ENCODE measurements at places on chromosomes 6 and 20. TPM values are rescaled to one million over a fixed set of nuclear protein-coding genes. Genes with fewer than 3 reads are reported as not detected.

Gene ULBP3
- total RNA-seq: 43.0 TPM

DNA sequence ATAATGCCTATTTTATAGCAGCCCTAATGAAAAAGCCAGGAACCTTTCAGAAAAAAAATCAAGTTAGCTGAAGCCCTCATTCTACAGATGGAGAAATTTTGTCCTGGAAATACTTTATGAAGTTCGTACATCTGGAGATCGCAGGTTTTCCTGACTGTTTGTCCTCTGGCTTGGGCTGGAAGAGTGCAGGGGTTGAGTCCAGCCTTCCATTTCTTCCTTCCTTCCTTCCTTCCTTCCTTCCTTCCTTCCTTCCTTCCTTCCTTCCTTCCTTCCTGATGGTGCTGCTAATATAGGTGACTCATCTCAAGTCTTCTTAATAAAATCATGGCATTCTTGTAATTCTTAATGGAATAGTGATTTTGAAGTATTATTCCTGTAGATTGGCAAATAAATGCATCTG lies 227.4 kb downstream of the CLVS2 start:
- no peaks in the 10 kb centered on the region for H3K36me3 ChIP-seq
- no peaks in the 10 kb centered on the region for H3K4me1 ChIP-seq
- DNase-seq: no peak
- no peaks in the 10 kb centered on the region for H3K27me3 ChIP-seq
- no peak overlapping the region for H3K27ac ChIP-seq
- no peak overlapping the region for H3K4me3 ChIP-seq

DNA sequence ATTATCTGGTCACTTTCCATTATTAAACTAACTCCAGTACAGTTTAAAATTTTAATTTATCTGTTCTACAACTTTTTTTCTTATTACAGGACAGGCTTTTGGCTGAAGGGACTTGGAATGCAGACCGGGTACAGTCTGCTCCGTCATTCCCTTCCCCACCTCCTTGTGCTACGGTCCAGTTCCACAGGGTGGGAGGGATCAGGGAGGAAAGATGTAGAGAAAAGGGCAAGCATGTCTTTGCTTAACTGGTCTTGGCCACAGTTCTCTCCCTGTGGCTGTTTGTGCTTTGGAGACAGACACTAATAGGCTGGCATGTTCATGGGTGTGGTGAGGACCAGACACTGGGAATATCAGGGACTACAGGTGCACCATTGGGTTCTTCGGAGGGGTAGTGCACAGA lies 12.1 kb upstream of the RGS17 start:
- no peaks in the 10 kb centered on the region for H3K36me3 ChIP-seq
- no peaks in the 10 kb centered on the region for H3K4me1 ChIP-seq
- H3K27ac ChIP-seq: no peak overlapping the region
- H3K4me3 ChIP-seq: no peak overlapping the region
- DNase-seq: no peak

GRCh38 chr20:40781327-40782042 lies 92.4 kb upstream of the MAFB start:
- no peaks in the 10 kb centered on the region for H3K4me1 ChIP-seq
- H3K27me3 ChIP-seq: 0 out of 2 replicates have a peak, but pooled peaks cover 2% of the 10 kb centered on the region
- DNase-seq: no peak
- no peak overlapping the region for H3K27ac ChIP-seq
- H3K4me3 ChIP-seq: no peak overlapping the region

GRCh38 chr20:47300071-47300470 lies 56.4 kb downstream of the ZMYND8 start:
- no peak overlapping the region for H3K27ac ChIP-seq
- H3K4me3 ChIP-seq: no peak overlapping the region
- H3K4me1 ChIP-seq: peaks cover 12% of the 10 kb centered on the region
- peak; percentile 72 for DNase-seq
- peaks cover 33% of the 10 kb centered on the region for H3K36me3 ChIP-seq

DNA sequence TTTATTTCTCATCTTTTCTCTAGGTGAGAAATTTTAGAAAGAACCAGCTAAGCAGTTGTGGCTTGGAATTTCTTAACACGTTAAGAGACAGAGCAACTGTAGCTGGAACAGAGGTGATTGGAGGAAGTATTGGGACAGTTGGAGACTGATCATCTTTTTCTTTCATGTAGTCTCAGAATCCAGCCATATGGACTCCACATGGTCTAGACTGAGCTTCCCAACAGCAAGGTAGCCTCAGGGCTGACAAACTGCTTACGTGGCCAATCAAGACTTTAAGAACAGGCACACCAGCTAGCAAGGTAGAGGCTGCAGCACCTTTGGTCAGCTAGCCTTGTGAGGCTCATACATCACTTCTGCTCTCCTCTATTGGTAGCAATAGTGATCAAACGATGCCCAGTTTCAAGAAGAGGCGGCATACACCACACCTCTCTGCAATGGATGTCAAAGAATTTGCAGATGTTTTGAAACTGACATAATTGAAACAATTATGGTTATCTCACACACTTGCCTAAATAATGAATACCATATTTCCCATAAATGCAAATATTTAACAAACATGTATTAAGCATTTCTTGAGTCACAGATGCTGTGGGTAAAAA lies 590.5 kb upstream of the SLC35B3 start:
- DNase-seq: no peak
- H3K4me3 ChIP-seq: no peak overlapping the region
- H3K27me3 ChIP-seq: no peaks in the 10 kb centered on the region

GRCh38 chr6:138555421-138555988 lies 56.2 kb upstream of the NHSL1 start:
- H3K27ac ChIP-seq: peak overlapping the region; percentile 65
- H3K4me3 ChIP-seq: no peak overlapping the region
- H3K36me3 ChIP-seq: no peaks in the 10 kb centered on the region
- no peaks in the 10 kb centered on the region for H3K27me3 ChIP-seq
- H3K4me1 ChIP-seq: peaks cover 7% of the 10 kb centered on the region

- H3K4me3 ChIP-seq: no peak overlapping the region
- no peak overlapping the region for H3K27ac ChIP-seq
- peaks cover 7% of the 10 kb centered on the region for H3K36me3 ChIP-seq
These were observed 2.9 kb downstream of the FKBP1A start for GRCh38 chr20:1389703-1390580.

Gene GGTLC1
- total RNA-seq: not detected

DNA sequence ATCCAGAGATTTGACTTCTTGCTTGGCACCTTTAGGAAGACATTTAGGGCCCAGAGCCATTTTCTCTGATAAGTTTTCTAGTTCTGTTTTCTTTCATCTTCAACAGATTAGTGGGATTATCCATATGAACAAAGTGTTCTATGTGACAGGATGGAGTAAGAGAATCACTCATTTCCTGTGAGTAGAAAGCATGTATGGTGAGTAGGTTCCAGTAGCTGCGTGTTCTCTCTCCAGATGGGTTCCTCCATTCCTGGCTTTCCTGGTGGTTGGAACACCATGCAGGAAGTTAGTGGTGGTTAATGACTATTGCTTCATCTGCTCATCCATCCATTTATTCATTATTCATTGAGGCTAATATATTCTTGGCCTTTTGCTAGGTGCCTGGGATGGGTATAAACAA lies 54.0 kb downstream of the EFCAB8 start:
- H3K4me3 ChIP-seq: no peak overlapping the region
- H3K27ac ChIP-seq: no peak overlapping the region
- H3K4me1 ChIP-seq: no peaks in the 10 kb centered on the region

DNA sequence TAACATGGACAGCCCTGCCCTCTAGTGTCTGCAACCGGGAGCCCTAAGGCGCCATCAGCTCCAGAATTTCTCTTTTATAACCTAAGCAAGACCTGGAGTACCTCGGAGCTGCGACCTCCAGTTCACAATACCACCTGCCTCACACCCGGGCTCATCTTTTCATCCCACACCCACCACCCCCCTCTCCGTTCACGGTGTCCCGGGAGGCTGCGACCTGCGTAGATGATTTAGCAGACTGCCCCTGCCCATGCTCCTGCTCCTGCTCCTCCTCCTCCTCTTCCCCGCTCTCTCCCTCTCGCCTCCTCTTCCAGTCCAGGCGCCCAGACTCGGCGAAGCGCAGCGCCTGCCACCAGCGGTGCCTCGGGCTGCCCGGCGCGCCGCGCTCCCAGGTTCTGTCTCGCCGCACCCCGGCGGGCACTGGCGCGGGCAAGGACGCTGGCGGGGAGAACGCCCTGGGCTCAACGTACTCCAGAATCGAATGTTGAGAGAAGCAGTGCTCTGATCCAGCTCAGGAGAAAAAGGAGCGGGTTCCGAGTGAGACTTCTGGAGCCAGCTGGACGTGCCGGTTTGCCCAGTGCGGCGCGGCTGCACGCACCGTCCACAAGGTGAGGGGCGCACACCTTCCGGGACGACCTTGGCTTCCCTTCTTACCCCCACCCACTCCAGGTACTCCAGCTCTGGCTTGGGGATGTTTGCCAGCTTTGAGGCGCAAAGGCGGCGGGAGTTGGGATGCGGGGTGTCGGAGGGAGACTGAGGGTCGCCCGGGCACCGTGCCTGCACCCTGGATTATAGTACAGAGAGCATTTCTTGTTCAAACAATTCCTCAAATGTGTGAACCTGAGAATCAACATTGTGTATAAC lies at the start of gene HTR1E:
HTR1E (plus strand) TSS at position 310 of the 861 bp plus-strand sequence. CDS start 77,807 bp downstream, outside the sequence.
- H3K4me3 ChIP-seq: no peak within 1 kb of the TSS
- H3K4me1 ChIP-seq: no peaks in the 10 kb centered on the region
- peak; percentile 2 for DNase-seq

- no peaks in the 10 kb centered on the region for H3K27me3 ChIP-seq
- no peak overlapping the region for H3K4me3 ChIP-seq
- no peak overlapping the region for H3K27ac ChIP-seq
- peaks cover 2% of the 10 kb centered on the region for H3K4me1 ChIP-seq
These were observed 48.7 kb downstream of the NCOA7 start for GRCh38 chr6:125839471-125839870.

DNA sequence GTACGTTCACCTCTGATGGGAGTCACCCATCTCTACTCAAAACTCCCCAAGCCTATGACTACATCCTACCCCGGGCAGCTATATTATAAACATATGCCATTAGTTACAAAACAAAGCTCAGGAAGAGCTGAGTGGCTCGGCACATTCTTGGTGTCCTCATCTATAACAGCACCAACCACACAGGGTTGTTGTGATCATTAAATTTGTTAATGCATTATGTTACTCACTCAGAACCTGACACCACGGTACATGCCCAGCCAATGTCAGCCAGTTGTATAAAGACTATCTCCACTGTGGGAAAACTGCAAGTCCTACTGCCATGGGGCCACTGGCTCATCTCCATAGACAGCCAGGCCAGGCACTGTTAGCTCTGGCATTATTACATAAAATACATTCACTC lies 7.7 kb downstream of the CDK5RAP1 start:
- DNase-seq: peak; percentile 28
- no peak overlapping the region for H3K27ac ChIP-seq
- H3K36me3 ChIP-seq: peaks cover 14% of the 10 kb centered on the region
- no peak overlapping the region for H3K4me3 ChIP-seq
- no peaks in the 10 kb centered on the region for H3K27me3 ChIP-seq

Gene SEMG1
- not detected for total RNA-seq

Gene ZFP64
- total RNA-seq: 14.3 TPM

Gene CPXM1
- total RNA-seq: 0.83 TPM

All from IMR-90 (cell line).